ENCODE measurements at places on chromosomes 4 and X.
A peak's percentile ranks its signal among the peaks of the same experiment; 100 is the strongest.

- DNase-seq: no peak
Measured at GRCh38 chr4:26061248-26061986, 147.4 kb downstream of the SMIM20 start.

DNA sequence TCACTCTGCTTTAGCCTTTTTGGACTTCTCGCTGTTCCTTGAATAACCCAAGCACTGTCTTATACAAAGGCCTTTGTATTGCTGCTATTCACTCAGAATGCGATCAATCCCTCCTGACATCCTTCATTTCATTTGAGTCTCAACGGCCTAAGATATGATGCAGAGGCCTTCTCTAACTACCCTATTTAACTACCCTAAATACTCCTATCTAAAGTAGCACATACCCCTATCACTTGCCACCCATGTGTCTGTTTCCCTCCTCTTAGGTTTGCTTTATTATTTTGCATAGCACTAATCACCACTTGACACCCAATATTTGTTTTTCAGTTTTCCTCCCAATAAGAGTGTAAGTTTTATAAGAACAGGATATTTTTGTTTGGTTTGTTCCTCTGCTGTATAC, 42.3 kb upstream of the ACSL4 start:
- no peak for DNase-seq

- DNase-seq: no peak
Measured at GRCh38 chr4:182582245-182582644, 334.9 kb downstream of the DCTD start.

DNA sequence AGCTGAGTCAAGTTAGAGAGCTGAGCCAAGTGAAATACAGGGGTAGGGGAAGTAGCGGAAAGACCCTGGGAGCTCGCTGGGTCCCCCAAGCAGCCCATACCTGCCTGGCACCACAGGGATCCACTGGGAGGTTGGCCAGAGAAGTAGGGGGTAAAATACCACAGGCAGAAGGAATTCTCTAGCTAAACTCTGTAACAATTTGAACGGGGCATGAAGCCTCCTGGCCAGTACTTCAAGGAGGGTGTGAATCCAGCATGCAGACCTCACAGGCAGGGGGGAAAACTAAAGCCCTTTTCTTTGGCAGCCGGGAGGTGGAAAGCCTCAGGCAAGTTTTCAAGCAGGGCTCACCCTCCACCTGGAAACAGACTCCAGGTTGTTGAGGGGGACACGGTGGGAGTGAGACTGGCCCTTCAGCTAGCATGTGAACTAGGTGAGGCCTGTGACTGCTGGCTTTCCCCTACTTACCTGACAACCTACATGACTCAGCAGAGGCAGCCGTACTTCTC, 3.7 kb upstream of the UGT2A1 start:
- DNase-seq: peak; percentile 1

DNA sequence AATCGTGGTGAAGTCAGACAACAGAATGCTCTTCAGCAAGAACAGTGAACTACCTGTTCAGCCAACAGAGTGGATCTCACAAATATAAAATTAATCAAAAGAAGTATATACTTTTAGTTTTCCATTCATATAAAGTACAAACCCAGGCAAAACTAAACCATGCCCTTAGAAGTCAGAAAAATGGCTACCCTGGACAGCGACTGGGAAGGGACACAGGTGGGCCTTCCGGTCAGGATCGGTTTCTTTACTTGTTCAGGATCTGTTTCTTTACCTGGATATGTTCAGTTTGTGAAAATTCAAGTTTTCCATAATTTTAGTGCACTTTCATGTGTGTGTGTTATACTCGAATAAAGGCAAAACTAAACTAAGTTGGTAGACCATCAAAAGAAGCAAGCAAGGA, 12.4 kb upstream of the GPR173 start:
- DNase-seq: no peak

DNA sequence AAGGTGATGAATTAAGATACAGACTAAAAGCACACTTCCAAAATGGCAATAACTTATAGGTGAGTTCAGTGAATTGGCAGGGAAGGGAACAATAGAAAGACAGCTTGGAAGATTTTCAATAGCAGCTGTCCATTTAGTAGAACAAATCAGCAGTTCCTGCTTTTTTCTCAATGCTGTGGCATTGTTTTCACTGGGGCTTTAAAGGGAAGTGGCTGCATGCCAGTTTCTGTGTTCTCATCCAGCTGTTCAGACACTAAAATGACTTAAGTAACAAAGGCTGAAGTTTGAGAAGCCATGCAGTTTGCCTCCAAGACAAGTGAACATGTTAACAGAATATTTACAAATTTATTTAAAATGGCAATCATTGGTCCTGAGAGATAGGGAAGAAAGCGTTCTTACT, 291.9 kb downstream of the FAM47A start:
- DNase-seq: no peak

- DNase-seq: peak; percentile 56
Measured at GRCh38 chr4:2862528-2862927, 18.9 kb downstream of the ADD1 start.

- peak; percentile 26 for DNase-seq
Measured at GRCh38 chr4:52376132-52376704, 282.9 kb downstream of the USP46 start.

DNA sequence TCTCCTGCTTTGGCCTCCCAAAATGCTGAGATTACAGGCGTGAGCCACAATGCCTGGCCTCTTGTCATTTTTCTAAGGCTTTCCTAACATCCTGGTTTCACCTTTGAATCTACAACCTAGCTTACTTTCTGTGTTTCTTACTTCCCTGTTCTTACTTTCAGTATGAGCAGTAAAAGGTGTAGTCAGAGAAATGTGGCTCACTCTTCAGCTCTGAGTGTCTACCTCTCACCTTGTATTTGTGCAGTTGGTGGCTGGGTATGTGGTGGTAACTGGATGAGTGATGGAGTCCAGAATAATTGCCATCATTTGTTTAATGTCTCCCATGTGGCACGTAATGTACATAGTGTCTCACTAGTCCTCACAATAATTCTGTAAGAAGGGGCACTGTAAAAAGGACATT, 19.1 kb upstream of the CXCL11 start:
- no peak for DNase-seq

GRCh38 chrX:124518885-124519284, 172.5 kb downstream of the SH2D1A start:
- DNase-seq: peak; percentile 23

DNA sequence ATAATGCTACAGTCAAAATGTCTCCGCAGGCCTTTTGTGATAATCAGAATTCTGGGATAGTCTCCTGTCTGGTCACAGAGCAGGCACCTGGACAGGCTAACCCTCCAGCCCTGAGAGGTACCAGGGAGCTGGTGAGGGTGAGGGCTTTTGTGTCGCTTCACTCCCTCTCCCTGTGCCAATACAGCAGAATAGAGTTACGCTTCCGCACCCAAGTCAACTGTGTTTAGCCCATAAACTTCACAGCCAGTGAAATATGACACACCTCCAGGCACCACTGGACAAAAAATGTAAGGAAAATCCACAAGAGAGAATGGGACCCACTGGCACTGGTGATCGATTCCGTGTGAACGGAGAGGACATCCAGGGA, 1.3 kb downstream of the GAK start:
- no peak for DNase-seq

DNA sequence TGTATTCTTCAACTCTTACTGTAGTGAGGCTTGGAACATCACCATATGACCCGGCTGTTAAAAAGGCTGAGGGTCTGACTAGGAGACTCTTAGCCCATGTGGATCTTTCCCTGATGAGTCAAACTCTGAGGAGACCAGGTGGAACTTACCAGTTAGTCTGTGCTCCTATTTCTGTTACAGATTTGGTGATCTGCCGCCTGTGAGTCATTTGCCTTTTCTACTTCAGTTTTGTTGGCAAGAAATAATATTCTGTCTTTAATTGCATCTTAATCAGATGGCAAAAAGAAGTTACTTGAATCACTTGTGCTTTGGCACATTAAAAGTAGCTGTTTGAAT, 48.4 kb downstream of the MTM1 start:
- peak; percentile 4 for DNase-seq

GRCh38 chrX:18424482-18425198, 768 bp upstream of the CDKL5 start:
- peak; percentile 62 for DNase-seq

GRCh38 chr4:83625821-83626220, 89.9 kb downstream of the GPAT3 start:
- DNase-seq: no peak

DNA sequence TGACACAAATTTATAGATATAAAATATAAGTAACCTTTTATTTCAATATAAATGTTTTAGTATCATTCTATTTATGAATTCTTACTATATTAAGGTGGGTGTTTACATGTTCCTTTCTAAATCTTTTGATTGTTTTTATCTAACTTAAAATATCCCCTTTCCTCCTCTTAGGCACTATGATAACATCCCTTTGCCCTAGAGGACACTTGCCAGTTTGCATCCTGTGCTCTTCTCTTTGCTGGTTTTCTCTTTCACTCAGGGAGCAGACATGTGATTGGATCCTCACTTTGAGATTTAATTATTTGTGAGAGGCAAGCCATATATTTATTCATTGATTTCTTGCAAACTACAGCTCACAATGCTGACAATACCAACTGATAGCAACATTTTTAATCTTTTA, 16.2 kb downstream of the LRIT3 start:
- no peak for DNase-seq

DNA sequence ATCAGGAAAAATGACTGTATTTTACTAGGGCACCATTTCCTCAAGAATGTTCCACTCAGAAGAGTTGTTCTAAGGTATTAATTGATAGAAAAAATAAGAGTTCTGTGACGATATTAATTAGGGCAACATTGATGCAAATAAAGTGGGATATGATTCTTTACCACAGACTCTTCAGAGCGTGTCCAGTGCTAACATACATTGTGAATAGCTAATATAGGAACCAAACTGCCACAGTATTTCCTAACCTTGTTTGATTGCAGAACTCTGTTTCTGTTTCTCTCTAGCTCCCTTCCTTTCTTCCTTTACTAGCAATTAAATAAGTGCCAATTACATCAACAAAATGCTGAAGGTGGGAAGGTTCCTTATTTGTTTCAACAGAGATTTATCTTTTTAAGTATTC, 154.1 kb upstream of the CPEB2 start:
- DNase-seq: no peak

GRCh38 chr4:68299492-68300457, 50.1 kb downstream of the YTHDC1 start:
- no peak for DNase-seq

All from foreskin fibroblast (primary cell).